A172 (cell line): ENCODE measurements at places on chromosomes 1 and 21. TPM values are rescaled to one million over a fixed set of nuclear protein-coding genes. Genes with fewer than 3 reads are reported as not detected.

GRCh38 chr1:185843986-185844385, 109.8 kb downstream of the HMCN1 start:
- DNase-seq: no peak

GRCh38 chr1:111620441-111620971, 917 bp downstream of the RAP1A start:
- no peak for DNase-seq

- DNase-seq: no peak
These were observed 91.1 kb downstream of the SSBP3 start for GRCh38 chr1:54315099-54315498.

DNA sequence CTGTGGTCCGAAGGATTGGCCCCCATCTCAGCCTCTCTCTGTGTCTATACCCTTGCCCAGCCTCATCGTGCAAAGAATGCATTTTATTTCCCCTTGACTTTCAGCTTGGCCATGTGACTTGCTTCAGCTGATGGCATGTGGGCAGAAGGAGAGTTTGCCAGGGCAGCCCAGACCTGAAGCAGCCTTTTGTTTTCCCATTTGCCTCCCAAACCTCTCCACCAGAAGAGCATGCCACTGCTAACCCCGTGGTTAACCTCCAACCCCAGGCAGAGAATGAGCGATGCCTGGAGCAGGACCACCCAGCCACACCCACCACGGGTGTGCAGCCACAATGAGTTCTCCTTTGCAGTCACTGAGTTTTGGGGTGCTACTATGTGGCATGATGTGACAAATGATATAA, 136.4 kb downstream of the SETD4 start:
- DNase-seq: no peak

GRCh38 chr21:31418377-31419001, 74.4 kb upstream of the TIAM1 start:
- DNase-seq: no peak

DNA sequence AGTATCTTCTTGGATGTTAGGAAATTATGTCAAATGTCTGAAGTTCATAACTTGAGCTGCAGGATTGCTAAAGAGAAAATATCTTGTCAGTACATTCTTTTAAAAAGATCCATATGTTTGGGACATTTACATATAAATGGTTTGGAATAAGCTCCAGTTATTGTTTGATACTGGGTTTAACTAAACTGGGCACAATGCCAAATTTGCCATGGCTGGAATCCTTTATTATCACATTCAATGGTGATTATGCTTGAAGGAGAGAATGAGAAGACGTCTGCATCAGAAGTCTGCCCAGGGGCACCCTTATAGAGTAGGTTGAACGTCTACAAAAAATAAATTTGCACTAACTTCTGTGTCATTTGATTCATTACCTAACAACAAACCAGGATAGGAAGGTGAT, 652.5 kb downstream of the AMY1C start:
- DNase-seq: no peak

DNA sequence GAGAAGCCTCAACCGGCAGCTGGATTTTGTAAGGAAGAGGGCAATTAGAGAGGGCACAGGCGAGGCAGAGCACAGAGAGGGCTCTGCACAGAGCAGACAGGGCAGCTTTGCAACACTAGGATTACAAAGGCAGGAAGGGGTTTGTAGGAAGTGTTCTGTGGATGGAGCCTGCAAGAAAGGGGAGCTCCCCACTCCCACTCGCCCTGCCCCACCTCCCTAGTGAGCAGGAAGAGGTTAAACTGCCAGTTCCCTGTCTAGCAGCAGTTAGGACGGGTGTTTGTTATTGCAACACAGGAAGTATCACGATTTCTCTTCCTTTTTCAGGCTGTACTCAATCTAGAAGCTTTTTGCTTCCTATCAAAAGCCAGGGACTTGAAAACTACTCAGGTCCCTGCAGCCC, 63.3 kb upstream of the LRRC8D start:
- no peak for DNase-seq

DNA sequence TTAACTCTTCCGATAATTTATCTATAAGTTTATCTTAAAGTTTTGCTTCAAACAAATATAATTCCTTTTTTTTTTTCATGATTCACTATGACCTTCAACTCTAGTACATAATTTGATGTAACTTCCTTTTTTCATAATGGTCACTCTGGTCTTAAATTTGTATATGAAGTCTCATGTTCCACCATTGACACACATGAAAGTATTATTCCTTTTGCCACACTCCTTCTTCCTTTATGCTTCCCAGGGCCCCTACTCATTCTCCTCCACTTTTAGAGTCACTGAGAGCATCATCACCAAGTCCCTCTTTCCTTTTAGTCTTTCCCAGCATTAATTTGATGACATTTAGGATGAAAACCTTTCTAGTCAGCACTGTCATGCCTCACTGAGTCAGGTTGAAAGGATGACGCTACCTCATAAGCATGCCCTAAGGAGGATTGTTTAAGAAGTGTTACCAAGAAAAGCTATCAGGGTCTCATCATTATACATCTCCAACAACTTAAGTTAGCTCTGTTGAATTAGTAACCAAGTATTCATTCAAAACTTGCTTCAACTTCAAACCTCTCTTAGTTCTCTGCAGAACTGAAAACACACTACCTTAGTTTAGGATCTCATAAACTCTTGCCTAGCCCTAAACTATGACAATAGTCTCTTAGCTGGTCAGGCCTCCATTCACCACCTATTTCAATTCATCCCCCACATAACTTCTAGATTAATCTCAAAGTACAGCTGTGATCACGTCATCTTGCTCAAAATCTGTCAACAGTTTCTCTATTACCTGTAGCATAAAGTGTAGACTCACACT, 14.5 kb downstream of the AUNIP start:
- no peak for DNase-seq

DNA sequence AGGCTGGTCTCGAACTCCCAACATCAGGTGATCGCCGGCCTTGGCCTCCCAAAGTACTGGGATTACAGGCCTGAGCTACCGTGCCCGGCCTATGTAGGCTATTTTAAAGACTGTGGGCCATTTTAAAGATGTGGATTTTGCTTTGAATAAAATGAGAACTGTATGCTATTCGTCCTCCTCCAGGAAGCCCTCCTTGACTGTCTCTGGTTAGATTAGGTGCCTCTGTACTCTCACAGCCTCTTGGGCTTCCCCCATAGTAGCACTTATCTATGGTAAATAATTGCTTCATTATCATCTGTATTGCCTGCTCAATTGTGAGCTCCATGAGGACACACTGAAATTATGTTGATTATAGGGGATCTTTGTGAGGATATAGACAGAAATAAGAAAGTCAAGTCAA, 20.5 kb upstream of the ERI3 start:
- no peak for DNase-seq

- no peak for DNase-seq
These were observed 19.4 kb upstream of the SLAMF9 start for GRCh38 chr1:159973350-159973940.

DNA sequence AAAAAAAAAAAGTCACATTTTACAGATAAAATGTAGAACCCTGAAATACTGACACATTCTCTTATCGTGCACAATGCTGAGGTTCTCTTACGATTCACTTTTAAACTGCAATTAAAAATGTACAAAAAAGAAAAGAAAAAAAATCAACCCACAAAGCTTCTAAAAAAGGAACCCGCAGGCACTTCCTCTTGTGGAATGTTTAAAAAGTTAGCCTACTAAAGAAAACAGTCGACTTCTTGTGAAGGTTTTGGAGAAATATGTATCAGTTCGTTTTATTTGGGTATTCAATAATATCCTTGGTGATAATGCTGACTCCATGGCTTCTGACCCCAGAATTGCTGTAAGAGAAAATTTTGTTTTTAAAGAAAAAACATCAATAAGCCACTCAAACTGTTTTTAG, 10.2 kb downstream of the HNRNPU start:
- no peak for DNase-seq

GRCh38 chr21:46675595-46676280, 40.3 kb downstream of the PRMT2 start:
- no peak for DNase-seq

DNA sequence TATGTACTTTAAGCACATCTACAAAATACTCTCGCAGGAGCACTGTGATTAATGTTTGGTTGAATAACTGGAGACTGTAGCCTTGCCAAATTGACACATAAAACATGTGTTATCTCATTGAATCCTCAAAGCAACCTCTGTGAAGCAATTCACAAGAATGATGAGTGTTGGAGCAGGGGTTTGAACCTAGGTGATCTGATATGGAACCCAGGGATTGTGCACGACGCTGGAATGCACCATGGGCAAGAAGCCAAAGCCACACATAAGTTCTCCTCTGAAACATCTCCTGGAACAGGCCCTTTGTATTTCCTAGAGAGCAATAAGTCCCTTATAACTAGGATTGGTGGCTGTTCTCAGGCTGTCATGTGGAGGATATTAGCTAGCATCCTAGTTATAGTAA, 124.6 kb upstream of the IVNS1ABP start:
- DNase-seq: peak; percentile 98

GRCh38 chr1:246577720-246578106, 11.5 kb downstream of the CNST start:
- no peak for DNase-seq

DNA sequence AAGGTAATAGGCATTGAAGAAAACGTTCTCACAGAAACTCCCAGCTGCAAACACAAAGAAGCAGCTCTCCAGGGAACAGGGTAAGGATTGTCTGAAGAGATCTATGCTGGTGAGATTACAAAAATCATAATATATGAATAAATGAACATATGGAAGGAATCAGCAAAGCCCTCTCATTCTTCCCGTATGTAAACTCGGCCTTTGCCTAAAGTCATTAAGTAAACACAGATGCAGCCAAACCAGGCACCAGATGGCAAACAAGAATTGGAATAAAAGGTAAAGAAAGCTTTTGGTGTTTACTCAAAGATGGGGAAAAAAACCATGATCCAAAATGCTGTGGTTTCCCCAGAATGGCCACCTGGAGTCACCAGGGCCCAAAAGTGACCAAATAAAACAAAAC, 76.6 kb upstream of the HOOK1 start:
- DNase-seq: no peak

GRCh38 chr1:208369045-208369444, 124.9 kb upstream of the PLXNA2 start:
- no peak for DNase-seq

GRCh38 chr1:246435421-246436041, 71.5 kb downstream of the SMYD3 start:
- DNase-seq: peak; percentile 35

DNA sequence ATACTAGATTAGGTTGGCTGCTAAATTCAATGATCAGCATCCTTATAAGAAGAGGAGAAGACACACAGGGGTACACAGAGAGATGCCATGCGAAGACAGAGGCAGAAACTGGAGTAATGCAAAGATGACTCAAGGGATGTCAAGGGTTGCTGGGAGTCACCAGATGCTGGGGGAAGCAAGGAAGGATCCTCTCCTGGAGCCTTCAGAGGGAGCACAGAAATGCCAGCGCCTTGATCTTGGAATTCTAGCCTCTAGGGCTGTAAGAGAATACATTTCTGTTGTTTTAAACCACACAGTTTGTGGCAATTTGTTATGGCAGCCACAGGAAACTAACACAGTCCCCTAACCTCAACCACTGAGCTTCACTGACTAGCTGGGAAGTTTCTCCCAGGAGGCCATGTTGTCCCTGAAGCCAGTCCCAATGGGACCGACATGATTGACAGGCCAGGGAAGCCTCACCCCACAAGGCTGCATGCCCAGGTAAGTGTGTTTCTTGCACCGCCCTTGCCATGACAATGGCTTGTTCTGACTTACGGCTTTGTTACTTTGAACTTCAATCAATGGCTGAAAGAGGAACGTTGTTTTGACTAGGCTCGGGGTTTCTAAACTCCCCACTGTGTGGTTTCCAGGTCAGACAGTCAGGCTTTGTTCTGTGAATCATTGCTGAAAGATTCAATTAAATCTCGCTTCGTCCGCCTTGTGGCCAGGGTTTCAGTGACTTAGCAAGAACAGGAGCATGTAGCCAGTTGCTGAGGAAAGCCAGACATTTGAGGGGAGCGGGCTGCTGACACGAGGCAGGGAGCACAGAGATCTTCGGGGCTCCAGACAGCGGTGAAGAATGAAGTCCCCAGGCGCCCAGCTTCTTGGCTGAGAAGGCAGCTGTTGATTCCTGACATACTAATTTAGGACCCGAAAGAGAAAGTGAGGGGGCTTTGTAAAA, 62.3 kb downstream of the RUNX1 start:
- peak; percentile 94 for DNase-seq

DNA sequence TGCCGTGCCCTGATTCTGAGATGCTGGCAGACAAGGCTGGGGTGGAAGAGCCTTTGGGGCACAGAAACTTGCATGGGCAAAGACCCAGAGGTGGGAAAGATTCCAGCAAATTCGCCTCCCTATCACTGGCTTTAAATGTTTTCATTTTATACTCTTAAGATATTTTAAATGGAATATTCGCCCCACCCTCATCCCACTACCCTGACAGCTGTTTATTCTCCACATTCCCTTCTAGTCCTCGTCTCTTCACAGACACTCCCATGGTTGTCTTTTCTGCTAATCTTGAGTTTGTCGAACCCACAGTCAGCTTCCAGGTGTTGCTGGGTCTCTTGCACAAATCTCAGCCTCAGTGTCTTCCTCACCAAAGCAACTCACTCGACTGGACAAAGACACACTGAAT, 245.0 kb downstream of the KAZN start:
- DNase-seq: no peak

GRCh38 chr21:40053007-40053406, 185.8 kb downstream of the PCP4 start:
- DNase-seq: no peak

Gene PROX1
- 0.22 TPM in 1 of 2 replicates, not detected in the other for total RNA-seq

Gene PHTF1
- total RNA-seq: 33.6 and 48.0 TPM in 2 replicates

Gene UBE2G2
- total RNA-seq: 53.1 and 68.3 TPM in 2 replicates

Gene COL11A1
- 1.9 and 7.6 TPM in 2 replicates for total RNA-seq

Gene CLDN17
- total RNA-seq: not detected in 2 replicates

Gene C1orf87
- not detected in 2 replicates for total RNA-seq
